ENCODE measurements at places on chromosomes 2 and 18.
A peak's percentile ranks its signal among the peaks of the same experiment; 100 is the strongest.

- DNase-seq, result no peak
Measured at GRCh38 chr18:42620657-42621056, 494.8 kb downstream of the RIT2 start.

GRCh38 chr2:69306822-69307578, 80.0 kb downstream of the GFPT1 start:
- peak; percentile 75 for DNase-seq

- peak; percentile 22 for DNase-seq
Measured at GRCh38 chr2:69957965-69958364, 3.5 kb downstream of the ASPRV1 start.

DNA sequence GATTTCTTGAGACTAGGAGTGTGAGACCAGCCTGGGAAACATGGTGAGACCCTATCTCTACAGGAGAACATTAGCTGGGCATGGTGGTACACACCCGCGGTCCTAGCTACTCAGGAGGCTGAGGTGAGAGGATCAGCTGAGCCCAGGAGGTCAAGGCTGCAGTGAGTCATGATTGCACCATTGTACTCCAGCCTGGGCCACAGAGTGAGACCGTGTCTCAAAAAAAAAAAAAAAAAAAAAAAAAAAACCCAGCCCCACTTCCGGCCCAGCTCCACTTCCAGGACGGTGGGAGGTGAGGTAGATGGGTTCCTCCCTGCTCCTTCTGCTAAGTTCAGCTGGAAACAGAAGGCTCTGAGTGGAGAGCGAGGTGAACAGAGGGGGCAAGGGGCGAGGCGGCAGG, 41.4 kb upstream of the NFATC1 start:
- DNase-seq, result no peak

DNA sequence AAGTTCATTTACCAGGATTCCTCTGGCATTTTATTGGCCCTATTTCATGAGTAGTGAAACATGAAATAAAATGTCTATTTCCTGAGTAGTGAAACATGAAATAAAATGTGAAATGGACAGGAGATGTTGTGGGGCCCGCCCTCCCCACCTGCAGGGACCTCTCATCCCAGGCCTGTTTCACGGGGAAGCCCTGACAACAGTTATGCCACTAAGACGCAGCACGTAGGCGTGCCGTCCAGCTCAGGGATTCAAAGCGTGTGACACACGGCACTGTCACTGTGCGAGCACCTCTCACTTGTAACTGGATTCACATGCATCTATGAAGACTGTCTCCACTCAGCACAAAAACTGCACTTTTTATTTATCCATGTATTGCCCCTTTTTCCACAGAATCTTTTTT, 83.4 kb upstream of the SNTG2 start:
- no peak for DNase-seq
